Left renal pelvis (tissue), 4 donors: ENCODE measurements at places on chromosomes 12 and 14. TPM values are rescaled to one million over a fixed set of nuclear protein-coding genes. Genes with fewer than 3 reads are reported as not detected.

IFNG-AS1 gene
- not detected for polyA plus RNA-seq

CCDC60 gene
- polyA plus RNA-seq, result not detected

ESRRB gene
- polyA plus RNA-seq, result 8.2 TPM

ADGRD1 gene
- 15.4 TPM for polyA plus RNA-seq

RBP5 gene
- 54.5 TPM for polyA plus RNA-seq

OLR1 gene
- 0.61 TPM for polyA plus RNA-seq

SAMD4A gene
- polyA plus RNA-seq, result 10.9 TPM

IL26 gene
- polyA plus RNA-seq, result not detected

C12orf54 gene
- polyA plus RNA-seq, result 0.53 TPM

C1S gene
- 257 TPM for polyA plus RNA-seq

- no peak for DNase-seq
Observed at GRCh38 chr14:95649230-95649629, 37.0 kb upstream of the TCL1B start.

DNA sequence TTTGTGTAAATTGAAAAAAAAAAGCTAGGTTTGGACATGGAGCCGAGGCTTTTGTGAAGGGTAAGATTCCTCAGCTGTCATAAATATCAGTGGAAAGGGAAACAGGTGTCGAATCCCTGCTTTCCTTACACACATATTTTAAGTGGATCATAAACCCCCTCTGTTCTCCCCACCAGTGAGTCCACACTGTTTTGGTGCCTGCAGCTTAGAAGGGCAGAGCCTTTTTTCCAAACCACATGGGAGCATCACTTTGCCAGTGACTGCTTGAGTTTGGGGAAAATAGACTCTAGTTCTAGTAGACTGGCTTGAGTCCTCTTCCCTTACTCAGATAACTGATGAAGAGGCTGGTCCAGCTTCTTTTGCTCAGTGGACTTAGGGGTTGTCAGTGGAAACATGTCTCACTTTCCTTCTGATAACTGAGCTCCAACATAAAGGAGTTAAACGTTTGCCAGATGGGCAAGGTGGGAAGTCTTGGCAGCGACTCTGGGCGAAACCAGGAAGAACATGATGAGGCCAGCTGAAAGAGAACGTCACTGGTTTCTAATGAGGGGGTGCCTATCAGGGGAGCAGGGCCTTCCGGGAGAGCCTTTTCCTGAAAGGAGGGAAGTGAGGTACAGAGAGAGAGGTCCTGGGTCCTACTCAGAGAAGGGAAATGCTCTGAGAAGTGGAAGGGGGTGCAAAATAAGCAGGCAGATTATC lies 168.1 kb upstream of the PARP11 start:
- DNase-seq, result no peak

DNA sequence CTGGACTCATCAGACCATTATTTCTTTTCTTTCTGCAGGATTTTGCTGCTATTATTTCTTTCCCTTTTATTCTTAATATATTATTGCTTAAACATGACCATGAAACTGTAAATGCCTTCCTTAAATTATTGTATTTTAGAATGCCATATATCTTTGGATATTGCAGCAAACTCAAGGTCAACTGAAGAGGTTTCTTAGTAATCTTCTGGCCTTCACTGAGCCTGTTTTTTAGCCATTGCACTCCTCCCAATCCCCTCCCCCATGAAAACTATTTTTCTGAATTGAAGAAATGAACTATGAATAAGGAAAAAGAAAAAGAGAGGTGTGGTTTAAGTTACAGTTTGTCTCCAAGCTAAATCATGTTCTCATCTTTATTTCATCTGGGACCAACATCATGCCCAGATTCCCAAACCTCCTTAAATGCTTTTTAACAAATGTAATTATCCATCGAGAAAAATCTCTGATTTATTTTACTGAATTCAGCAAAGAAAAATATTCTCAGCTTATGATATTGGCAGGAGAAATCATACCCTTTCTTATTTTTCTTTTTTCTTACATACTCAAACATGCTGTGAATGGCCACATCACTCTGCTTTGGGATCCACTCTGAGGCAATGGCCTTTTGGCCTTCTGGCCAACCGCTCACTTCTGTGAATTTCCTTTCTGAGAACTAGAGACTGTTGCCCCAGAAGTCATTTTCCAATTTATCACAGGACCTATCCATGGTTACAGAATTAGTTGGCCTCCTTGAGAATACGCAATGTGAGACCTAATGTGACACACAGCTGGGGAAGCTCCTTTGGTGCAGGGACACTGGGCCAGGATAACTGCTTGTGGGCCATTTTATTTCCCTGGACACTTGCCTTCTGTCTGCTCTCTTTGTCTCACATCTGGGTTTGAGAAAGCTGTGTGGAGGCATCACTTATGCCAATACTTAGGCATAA lies 50.9 kb downstream of the IGF1 start:
- no peak for DNase-seq

DNA sequence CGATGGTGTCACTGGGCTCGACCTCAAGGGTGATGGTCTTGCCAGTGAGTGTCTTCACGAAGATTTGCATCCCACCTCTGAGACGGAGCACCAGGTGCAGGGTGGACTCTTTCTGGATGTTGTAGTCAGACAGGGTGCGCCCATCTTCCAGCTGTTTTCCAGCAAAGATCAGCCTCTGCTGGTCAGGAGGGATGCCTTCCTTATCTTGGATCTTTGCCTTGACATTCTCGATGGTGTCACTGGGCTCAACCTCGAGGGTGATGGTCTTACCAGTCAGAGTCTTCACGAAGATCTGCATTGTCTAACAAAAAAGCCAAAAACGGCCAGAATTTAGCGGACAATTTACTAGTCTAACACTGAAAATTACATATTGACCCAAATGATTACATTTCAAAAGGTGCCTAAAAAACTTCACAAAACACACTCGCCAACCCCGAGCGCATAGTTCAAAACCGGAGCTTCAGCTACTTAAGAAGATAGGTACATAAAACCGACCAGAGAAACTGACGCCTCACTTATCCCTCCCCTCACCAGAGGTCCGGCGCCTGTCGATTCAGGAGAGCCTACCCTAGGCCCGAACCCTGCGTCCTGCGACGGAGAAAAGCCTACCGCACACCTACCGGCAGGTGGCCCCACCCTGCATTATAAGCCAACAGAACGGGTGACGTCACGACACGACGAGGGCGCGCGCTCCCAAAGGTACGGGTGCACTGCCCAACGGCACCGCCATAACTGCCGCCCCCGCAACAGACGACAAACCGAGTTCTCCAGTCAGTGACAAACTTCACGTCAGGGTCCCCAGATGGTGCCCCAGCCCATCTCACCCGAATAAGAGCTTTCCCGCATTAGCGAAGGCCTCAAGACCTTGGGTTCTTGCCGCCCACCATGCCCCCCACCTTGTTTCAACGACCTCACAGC lies 717 bp downstream of the UBC start:
- DNase-seq, result no peak

DNA sequence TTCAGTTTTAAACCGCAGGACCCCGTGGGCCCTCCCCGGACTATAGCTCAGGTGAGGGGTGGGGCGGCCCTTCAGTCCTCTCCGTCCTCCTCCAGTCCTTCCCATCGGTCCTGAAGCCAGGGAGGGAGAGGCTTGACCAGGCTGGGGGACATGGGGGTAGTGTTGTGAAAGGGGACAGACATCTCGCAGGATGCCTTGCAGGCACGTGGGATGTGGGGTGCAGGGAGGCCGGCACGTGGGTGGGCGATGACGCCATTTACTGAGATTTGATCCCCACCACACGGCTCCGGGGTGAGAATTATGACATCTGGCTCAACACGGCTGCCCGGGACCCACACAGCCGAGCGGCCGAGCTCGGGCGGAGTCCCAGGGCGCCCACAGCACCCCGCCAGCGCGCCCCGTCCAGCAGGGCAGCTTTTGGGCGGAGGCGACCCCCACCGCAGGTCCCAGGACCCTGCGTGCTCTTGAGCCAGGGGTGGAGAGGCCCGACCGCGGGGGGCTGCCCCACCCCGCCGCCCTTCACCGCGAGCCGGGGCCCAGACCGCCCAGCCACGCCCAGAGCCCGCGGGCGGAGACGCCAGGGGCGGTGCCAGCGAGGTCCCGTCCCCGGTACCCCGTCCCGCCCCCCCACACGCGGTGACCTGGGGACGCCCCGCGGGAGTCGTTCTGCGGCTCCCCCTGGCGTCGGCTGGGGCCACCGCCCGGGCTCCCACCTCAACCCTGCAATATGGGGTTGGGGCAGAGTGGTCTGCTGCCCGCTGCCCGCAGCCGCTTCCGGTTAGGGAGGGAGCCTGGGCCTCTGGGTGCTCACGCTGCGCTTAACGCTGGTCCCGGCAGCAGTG lies 3.3 kb upstream of the EXOC3L4 start:
- DNase-seq, result no peak

DNA sequence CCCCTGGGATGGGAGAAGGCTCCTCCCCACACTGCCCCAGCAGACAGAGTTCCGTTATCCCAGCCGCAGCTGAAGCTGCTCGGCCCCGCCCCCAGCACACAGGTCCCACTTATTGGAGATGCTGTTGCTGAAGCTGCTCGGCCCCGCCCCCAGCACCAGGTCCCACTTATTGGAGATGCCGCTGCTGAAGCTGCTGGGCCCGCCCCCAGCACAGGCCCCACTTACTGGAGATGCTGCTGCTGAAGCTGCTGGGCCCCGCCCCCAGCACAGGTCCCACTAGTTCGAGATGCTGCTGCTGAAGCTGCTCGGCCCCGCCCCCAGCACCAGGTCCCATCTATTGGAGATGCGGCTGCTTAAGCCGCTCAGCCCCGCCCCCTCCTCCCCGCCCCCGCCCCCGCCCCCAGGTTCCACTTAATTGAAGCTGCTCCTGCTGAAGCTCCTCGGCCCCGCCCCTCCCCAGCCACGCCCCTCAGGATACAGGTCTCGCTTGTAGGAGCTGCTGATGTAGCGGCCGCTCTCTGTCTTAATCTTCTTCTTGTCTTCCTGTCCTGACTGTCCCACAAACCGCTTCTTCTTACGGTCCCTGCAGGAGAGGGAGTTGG lies 12.0 kb downstream of the CFAP73 start:
- no peak for DNase-seq

DNA sequence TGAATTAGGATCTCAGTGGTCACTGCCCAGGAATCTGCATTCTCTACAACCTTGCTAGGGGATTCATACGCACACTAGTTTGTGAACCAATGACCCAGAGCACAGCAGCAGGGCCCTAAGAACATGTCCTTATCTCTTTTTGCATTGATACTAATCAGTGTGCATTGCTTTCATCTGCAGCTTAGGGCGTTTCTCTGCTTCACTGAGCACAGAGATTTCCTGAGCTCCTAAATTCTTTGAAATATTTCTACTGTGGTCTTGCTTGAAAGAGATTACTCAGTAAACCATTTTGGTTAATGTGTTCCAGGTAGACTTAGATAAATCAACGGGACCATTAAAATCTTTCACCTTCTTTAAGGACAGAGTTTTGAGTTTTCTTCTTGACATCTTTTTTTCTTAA lies 351.3 kb upstream of the KITLG start:
- peak; percentile 42 for DNase-seq

- no peak for DNase-seq
Observed at GRCh38 chr14:89137526-89138163, 279.4 kb downstream of the FOXN3 start.

- DNase-seq, result no peak
Observed at GRCh38 chr12:114729731-114730130, 45.8 kb upstream of the TBX3 start.

DNA sequence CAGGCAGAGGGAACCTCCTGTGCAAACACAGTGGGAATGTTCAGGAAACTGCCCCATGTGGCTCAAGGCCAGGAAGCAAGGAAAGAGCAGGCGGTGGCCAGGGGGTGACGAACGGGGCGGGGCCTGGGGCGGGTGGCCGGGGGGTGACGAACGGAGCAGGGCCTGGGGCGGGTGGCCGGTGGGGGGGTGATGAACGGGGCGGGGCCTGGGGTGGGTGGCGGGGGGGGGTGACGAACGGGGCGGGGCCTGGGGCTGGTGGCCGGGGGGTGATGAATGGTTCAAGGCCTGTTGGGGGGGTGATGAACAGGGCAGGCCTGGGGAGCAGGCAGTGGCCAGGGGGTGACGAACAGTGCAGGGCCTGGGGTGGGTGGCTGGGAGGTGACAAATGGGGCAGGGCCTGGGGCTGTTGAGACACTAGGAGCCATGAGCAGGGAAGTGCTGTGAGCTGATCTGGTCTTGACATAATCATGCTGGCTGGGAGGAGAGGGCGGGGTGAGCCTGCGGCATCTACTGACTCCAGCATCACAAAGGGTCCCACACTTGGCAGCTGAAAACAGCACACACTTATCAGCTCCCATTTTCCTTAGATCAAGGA lies 62.7 kb upstream of the FBRSL1 start:
- no peak for DNase-seq

DNA sequence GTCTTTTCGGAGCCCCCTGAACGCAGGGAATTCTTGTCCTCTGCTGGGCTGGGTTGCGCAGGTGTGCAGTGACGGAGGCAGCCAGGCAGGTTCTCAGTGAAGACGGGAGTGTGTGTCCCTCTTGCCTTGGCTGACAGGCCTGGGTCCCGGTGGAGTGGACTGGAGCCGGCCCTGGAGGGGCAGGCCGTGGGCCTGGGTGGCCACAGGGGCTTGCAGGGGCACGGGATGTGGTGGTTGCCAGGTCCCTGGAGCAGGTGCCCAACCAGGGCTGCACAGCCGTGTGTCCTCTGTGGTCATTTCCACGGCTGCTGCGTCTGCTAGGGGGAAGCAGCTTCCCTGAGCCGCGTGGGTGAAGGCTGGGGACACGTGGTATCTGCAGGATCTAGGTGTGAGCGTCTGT lies 79.8 kb downstream of the ADGRD1 start:
- no peak for DNase-seq

- no peak for DNase-seq
Observed at GRCh38 chr12:56010111-56010570, 10.7 kb upstream of the IKZF4 start.

DNA sequence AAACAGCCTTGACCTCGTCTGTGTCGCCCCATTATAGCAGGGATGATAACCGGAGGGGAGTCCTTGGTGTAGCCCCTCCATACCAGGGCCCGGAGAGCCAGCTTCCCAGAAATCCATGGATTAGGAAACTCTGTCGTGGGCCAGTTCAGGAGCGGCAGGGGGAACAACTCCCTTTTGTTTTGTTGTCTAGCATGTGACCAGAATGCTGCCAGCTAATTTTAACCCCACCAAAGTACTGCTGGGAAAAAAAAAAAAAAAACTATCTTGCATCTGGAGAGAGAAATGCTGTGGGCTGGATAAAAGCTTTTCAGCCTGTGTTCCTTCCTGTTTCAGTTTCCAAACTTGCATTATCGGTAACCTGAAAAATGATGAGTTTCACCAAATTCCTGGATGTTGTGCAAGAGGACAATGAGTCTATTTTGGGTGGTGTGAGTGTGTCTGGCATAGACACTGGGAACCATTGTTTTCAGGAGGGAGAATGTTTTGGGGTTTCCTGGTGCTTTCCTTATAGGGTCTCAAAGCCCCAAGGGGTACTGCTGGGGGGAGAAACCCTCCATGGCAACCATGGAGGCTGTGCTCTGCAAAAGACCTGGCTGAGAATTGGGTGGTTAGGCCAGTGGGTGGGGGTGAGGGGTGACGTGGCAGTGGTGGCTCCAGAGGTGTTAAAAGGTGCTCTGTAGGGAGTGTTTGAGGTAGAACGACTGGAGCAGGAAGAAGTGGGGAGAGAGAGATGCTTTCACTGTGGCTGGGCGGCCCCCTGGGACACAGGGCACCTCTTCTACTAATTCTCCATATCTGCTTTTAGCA lies 14.9 kb upstream of the IRF2BPL start:
- no peak for DNase-seq
